ENCODE measurements at places on chromosomes 4 and X.

- DNase-seq, result no peak
These were observed 1.8 kb downstream of the AVPR2 start for GRCh38 chrX:153906126-153906917.

GRCh38 chrX:17291171-17291900 is 83.7 kb upstream of the NHS start:
- DNase-seq, result peak; percentile 2

DNA sequence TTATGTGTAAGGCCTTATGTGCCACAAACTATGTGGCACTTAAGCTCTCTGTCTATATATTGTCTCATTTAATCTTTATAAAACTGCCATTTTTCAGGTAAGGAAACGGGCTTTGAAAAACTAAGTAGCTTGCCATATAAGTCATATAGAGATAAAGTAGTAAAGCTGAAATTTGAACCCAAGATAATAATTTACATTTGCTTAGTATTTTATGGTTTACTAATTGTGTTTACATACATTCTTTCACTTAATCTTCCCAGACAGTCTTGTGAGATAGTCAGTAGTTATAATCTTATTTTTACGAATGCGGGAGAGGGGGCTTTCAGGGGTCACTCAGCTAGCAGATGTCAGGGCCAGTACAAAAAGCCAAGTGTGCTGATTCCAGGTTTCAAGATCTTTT is 13.9 kb upstream of the CCNG2 start:
- DNase-seq, result no peak

GRCh38 chr4:89640620-89641366 is 196.2 kb downstream of the SNCA start:
- peak; percentile 45 for DNase-seq

DNA sequence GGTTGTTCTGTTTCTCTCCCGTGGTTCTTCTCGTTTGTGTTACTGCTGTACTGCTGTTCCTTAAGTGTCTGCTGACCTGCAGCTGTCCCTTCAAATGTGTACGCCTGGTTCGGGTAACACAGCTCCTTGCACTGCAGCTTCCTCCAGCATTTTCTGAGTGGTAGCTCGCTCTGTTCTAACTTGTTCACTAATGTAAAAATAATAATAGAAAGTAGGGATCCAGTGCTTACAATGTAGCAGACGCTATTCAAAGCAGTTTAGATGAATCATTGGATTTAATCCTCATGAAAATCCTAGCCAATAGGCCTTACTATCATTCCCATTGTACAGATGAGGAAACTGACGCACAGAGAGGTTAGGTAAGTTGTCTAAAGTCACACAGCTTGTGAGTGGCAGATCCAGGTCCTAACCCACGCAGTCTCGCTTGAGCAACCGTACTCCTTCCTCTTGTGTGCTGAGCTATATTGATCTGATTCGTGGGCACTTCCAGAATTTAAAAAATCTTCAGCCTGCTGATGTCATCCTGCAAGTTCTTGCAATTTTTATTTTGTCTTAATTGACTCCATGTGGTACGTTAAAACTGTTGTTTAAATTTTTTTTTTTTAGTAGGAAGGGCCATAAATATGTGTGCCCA is 448.2 kb upstream of the FAT1 start:
- DNase-seq, result no peak

DNA sequence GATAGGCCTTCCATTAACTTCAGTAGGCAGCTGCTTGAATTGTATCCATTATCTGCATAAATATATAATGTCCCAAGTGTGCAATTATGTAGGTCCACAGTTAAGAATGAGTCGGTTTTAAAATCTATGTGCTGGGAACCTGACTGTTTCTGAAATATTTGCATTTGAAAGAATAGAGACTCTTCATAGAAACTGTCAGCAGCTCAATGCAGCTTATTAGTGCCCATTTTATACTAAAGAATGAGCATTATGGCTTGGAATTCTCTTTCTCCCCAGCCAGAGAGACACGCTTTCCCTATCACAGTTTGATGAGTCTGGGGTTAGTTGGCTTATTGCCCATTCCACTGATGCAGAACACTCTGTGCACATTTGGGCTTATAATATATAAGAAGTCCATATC is 202.0 kb upstream of the PCDH7 start:
- DNase-seq, result no peak

GRCh38 chr4:163228648-163229047 is 62.0 kb upstream of the NAF1 start:
- no peak for DNase-seq

DNA sequence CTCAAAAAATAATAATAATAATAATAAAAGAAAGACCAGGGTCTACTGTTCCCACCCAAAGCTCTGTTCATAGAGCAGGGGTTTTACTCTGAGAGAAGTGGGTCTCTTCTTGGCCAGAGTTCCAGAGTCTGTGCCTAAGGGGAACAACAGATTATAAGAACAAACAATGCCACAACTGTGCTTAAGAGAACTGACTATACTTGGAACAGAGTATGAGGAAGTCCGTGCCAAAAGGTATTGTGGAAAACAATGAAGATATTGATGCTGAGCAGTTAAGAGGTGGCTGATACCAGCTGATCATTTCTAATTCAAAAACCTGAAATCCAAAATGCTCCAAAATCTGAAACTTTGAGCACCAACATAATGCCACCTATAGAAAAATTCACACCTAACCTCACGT is 229.6 kb downstream of the FBXO8 start:
- DNase-seq, result no peak

- DNase-seq, result no peak
These were observed 81.8 kb downstream of the TEX11 start for GRCh38 chrX:70826715-70827114.

DNA sequence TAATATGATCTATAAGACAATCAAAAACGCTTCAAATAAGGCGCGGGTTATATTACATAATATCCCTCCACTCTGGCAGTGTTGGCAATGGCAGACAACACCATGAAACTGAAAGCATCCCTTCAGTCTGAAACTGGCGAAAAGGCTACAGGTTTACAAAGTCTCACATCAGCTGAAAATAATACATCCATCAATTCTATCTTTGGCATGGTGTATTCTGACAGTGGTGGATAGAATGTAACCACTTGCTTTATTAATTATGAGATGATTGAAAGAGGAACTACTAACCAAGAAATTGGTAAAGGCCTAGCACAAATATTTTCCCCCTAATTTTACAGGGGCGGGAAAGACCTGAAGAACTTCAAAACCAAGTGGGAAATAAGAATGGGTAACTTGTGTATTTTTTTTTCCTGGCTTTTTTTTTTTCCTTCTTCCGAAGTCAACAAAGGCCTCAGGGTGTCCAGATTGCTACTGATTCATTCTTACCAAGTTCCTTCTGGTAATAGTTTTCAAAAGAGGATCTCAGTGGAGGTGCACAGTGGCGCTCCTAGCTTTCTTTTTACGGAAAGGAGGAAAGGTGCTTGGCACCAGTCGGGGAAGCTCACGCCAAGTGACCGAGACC is 728 bp downstream of the UBA6 start:
- DNase-seq, result no peak

DNA sequence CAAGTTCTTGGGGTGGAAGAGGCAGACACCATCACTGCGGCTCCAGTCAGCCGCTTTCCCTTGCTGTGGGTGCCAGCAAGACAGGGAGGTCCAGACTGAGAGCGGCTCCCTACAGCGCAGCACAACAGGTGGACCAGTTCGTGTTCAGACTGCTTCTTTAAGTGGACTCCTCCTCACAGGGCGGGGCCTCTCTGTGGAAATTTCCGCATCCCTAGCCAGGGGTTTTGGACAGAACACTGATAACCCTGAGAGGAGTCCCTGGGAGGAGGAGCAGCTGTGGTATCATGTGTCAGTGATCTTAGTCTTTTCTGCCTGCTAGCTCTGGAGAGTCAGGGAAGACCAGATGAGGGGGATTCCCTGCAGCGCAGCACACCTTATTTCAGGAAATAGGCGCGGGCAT is 48.5 kb downstream of the MAGEC2 start:
- no peak for DNase-seq

- DNase-seq, result no peak
These were observed 174.9 kb downstream of the ACTRT1 start for GRCh38 chrX:127877318-127877717.

DNA sequence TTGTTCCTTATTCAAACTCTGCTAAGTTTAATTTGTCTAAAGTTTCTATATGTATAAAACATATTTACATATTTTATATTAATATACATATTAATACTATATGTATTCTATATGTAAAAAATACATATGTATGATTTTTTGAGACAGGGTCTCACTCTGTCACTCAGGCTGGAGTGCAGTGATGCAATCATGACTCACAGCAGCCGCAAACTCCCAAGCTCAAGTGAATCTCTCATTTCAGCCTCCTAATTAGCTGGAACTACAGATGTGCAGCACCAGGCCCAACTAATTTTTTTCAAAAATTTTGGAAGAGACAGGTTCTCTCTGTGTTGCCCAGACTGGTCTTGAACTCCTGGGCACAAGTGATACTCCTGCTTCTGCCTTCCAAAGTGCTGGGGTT is 684.9 kb downstream of the TRAM1L1 start:
- peak; percentile 21 for DNase-seq

- DNase-seq, result no peak
These were observed 47.5 kb upstream of the BCOR start for GRCh38 chrX:40145001-40145922.

DNA sequence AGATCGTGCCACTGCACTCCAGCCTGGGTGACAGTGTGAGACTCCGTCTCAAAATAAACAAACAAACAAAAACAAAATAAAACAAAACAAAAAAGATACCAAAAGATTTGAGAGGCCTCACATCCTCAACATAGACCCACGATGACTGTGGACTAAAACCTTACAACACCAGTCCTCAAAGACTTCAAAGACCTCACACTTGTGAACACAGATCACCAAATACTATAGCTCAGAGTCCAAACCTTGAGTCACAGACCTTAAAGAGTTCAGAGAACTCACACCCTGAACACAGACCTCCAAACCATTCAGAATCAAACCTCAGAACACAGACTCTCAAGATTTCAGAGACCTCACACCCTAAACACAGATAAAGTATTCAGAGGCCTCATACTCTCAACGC is 12.7 kb upstream of the PAGE4 start:
- DNase-seq, result no peak

- peak; percentile 92 for DNase-seq
These were observed 115.7 kb downstream of the PALLD start for GRCh38 chr4:168612450-168613135.

DNA sequence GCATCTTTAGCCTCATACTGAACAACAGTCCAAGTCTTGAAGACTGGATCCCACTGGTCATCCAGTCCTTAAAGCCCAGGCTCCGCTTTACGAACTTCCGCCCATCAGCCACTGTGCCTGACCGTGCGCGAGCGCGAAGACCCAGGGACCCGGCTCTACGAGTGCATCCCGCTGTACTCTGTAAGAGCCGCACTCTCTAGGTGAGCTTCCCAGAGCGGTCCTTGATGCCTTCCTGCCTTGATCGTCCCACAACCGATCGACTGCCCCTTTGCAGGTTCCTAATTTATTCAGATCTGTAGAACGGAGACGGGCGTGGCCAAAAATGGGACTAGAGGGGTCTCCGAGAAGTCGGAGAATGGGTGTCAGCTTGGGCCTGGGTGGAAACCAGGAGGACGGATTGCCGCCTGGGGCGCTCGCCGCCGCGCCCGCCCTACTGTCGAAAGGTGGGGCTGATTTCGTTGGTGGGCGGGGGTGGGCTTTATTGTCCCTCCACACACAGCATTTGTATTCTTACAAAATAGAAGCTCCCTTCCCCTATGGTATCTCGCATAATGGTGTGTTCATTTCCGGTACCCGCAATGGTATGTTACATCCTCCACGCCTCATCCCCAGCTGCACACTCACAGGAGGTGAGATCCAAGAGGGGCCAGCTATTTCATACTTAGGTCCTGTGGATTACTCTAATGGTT is 42.3 kb upstream of the FAM156A start:
- no peak for DNase-seq

DNA sequence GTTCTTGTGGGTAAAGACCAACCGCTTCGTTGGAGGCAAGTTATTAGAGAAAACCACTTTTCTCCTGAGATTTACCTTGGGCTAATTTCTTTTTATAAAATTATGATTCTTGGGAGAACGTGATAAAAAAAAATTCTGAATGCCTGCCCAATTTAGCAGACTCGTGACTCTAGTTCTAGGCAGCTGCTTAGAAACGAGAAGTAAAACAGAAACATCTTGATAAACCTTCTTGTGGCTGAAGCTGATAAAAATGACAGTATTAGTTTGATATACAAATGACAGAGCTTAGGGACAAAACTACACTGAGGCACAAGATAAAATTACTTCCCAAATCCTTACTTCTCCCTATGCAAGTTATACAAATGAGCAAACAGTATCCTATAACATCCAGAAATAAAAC is 458.9 kb upstream of the TEX13C start:
- no peak for DNase-seq

GRCh38 chr4:99855678-99856077 is 38.5 kb downstream of the LAMTOR3 start:
- DNase-seq, result no peak

DNA sequence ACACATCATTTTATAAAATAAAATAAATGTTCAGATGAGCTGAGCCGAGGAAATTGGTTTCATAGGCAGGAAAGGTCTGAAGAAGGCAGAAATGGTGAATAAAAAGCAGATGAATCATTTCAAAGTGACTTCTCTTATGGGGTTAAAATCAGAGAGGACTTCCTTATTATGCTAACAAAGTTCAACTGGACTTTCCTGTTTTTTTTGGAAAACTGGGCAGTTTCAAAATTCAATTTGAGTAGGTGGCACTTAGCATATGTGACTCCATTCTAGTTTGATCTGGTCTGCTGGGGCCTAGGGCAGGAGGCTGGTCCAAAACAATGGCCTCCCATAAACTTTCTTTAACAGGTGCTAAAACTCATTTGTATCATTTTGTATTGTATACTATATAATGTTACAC is 1794.9 kb upstream of the TENM3 start:
- DNase-seq, result no peak
